ENCODE measurements at places on chromosomes 3 and 15.

DNA sequence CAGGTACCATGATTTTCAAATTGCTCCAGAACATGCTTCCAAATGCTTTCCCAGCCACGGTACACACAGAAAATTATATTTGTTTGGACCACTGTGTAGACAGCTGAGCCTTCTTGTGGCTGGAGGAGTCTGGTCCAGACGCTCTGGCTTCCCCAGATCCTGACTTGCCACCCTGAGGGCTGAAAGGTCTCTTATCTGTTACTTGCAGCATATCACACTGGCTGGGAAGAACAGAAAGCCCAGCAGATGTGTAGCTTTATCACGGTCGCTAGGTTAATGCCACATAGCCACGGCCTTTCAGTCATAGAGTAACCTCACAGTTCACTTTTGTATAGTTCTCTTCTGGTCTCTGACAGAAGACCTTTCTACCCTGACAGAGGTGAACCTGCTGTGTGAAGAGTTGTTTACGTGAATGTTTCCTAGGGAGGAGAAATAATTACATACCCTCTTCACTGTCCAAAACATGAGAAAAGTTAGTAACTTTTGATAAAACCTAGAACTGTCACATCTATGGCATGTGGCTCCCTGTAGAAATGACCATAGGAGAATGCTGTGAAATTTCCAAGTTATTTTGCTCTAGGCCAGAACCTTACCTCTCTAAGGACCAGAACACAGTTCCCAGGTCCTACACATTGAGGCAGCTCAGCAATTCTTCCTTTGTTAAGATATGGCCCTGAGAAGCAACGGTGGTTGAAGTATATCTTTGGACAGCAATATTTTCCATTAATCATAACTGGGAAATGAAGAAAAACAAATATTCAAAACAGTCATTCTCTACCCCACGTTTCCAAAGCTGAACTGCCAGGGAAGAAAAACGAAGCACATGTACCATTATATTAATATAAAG, 15.8 kb upstream of the STIMATE start:
- no peak for DNase-seq

GRCh38 chr3:149464542-149465328, 9.8 kb upstream of the TM4SF4 start:
- no peak for DNase-seq

DNA sequence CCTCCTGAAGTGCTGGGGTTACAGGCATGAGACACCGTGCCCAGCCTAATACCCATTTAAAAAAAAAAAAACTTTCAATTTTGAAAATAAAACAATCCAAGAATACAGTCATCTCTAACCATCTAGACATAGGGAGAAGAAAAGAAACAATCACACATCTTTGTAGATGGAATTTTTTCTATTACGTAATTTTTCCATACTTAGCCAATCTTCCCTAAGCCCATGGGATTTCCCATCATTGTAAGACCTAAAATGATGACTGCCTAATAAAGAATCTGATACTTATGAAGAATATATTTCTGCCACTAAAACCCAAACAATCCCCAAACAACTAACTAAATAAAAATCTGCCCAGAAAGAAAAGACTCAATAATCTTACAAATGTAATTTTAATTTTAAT, 88.7 kb downstream of the CBLB start:
- DNase-seq, result no peak

DNA sequence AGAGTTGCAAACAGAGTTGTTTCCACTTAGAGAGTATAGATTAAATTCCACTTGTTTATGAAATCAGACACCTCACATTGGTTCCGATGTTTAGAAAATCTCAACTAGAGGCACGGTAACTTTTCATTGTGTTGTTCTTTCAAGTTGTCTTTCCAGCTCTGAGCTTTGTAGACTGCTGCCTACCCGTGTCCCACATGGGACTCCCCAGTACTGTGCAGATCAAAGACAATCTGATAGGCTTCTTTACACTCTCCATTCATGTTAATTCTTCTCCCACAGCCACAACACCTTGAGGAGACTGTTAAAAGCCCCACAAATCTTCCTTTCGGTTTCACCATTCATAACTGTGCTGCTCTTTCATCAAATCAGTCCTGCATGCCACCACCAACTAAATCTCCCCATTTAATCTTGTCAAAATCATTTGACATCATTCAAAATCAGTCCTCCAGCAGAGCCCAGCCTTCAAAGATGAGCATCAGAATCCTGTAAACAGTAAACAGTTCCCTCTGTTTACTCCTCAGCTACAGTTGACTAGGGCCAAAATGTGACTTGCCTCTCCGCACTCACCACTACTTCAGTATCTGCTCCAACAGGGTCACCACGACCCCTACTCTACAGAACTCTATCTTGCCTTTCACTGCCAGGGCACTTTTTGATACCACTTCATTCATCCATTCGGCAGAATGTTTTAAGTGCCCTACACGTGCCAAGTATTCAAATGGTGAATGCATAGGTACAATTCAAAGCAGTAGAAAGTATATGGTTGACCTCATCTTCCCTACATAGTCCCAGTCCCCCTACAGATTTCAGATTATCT, 8.3 kb downstream of the ANXA2 start:
- no peak for DNase-seq

DNA sequence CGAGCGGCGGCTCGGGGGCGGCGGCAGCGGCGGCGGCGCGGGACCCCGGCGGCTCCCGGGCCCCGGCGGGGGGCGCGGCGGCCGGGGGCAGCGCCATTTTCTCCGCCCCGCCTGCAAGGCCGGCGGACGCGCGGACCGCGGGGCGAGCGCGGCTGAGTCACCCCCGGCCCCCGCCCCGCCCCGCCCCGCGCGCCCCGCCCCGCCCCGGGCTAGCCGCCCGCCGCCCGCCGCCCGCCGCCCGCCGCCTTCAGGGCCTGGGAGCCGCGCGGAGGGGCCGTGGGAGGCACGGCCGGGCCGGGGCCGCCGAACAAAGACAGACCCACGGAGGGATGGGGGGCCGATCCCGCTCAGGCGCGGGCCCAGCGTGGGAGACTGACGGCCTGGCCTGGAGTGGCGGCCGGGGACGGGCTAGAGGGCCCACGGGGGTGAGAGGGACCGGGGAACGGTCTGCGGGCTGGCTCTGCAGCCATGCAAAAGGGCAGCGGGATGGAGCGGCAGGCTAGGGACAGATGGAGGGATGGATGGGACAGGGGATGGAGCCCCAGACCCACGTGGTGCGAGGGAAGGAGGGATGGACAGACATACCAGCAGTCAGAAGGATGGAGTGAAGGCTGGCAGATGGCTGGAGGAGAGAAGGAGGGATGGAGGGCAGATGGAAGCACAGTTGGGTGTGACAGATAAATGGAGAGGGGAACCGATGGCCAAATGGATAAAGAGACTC, at the start of gene EIF4E3:
Gene EIF4E3, minus strand, starts transcription at position 132 of the 721 bp plus-strand sequence. Its CDS starts 35 bp downstream, at position 97.
- DNase-seq, result peak; percentile 1

- DNase-seq, result no peak
These were observed 235.5 kb downstream of the CTNNB1 start for GRCh38 chr3:41434781-41435180.

GRCh38 chr3:175075269-175075668, 216.1 kb downstream of the NAALADL2 start:
- no peak for DNase-seq

- DNase-seq, result no peak
These were observed 6.7 kb downstream of the PLIN1 start for GRCh38 chr15:89672221-89673164.

DNA sequence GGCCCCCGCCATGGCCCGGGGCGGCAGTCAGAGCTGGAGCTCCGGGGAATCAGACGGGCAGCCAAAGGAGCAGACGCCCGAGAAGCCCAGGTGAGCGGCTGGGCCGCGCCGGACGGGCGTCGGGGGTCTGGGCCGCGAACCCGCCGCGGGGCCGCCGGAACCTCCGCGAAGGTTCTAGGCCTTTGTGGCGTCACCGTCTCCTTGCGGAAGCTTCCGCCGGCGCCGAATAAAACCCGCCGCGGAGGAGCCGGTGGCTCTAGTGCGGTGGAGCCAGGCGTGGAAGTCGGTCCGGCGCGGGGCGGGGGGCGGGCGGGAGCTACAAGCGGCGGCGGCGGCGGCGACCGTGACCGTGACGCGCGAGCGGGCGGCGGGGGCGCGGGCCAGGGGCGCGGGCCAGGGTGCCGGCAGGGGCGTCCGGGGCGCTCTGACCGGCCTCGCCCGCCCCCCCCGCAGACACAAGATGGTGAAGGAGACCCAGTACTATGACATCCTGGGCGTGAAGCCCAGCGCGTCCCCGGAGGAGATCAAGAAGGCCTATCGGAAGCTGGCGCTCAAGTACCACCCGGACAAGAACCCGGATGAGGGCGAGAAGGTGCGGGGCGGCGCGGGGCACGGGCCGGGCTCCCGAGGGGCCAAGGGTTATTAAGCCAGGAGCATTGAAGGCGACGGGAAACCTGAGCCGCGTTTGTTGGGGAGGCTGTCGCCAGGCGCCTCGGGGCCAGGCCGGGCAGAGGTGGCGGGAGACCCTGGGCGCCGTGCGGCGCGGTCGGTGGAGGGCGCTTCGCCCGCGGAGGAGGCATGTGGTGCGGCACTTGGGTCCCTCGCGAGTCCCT, at the start of gene DNAJA4:
Gene DNAJA4, plus strand, starts transcription at position 259 of the 833 bp plus-strand sequence. Its CDS starts 202 bp downstream, at position 461.
- peak; percentile 33 for DNase-seq

DNA sequence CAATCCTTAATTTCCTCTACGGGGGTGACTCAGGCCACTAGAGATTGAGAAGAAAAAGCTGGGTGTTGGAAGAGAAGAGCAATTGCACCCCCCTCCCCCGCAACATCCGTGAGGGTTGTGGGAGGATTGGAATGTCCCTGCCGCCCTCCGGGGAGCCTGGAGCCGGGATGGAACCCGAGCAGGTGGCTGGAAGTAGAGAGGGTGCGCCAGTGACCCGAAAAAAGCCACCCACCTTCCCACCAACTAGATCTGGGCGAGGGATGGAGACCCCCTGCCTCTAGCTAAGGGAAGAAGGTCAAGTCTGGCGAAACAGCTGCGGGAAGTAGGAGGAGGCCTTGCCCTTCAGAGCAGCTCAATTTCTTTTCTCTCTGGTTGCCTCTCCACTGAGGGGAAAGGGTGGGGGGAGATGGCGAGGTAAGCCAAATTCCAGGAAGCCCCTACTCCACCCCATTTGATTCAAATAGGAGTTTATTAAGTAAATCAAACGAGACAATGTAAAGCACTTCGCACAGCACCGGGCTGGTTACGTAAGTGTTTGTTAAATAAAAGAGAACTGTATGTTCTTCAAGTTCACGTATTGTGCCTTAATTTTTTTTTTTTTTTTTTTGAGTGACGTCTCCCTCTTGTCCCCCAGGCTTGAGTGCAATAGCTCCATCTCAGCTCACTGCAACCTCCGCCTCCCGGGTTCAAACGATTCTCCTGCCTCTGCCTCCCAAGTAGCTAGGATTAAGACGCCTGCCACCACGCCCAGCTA, 1.1 kb upstream of the WWTR1 start:
- DNase-seq, result no peak

DNA sequence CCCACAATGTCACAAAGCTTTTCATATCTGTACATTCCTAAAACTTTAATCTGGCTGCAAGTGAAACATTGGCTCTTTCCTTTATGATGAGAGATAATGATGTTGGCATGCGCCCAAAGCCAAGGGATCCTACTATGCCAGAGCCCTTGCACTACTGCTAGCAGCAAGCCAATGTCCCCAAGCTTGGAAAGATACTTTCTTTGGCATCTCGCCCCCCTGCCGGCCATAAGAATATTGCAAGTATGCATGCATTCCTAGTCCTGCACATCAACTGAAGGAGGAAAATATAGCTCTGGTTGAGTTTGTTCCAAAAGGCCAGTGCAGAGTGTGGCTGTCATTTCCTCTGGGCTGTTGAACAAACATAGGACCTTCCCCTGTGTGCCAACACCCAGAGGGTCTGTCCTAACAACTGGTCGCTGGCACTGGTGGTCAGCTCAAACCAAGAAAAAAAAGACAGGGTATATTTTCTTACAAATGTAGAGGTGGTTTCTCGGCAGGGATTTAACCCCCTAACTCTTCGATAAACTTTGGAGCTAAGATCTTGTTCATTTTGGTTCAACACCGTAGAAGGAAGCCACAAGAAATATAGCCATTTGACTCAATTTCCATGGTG, 120.9 kb upstream of the ZBED2 start:
- DNase-seq, result peak; percentile 47

DNA sequence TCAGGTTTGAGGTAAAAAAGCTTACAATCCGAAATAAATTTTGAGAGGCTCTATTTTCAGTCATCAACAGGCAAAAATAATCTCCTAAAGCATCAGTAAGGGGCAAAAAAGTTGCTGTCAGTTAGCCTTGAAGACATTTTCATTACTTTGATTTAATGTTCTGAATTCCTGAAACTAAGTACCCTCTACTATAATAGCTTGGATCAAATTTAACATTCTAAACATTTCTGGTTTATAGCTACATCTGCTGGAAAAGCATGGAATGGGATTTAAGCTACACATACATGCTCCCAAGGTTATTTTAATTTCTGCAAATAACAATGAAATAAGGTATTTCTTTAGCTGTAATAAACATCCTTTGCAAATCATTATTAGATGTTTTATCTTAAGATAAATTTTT, 245.4 kb downstream of the ULK4 start:
- DNase-seq, result no peak

- DNase-seq, result peak; percentile 78
These were observed 94.5 kb upstream of the MYZAP start for GRCh38 chr15:57496946-57497869.

DNA sequence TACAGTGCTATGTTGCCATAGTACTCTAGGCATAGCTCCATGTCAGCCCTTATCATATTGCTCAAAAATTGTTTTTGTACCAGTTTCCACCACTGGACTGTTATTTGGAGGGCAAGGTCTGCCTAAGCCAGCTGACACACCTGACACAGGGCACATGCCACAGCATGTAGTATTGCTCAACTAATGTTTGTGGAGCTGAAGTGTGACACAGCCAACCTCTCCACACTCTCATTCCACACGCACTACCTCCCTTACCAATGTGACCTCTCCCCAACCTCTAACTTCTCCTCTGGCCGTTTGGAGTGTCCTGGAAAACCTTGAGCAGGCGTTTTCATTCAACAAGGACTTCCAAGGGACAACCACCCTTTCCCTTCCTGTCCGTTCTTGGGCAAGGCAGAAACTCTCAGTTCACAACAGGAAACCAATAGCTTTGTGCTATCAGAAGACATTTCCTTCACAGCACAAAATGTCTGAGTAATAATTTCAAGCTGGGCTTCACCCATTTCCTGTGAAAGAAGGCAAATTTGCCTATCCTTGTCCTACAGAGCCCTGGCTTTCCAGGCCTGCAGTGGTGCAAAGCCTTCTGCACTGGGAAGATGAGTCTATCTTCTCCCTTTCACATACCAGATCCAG, 38.4 kb downstream of the TLNRD1 start:
- DNase-seq, result no peak

GRCh38 chr15:52798529-52799101, 8.5 kb upstream of the ONECUT1 start:
- DNase-seq, result no peak

DNA sequence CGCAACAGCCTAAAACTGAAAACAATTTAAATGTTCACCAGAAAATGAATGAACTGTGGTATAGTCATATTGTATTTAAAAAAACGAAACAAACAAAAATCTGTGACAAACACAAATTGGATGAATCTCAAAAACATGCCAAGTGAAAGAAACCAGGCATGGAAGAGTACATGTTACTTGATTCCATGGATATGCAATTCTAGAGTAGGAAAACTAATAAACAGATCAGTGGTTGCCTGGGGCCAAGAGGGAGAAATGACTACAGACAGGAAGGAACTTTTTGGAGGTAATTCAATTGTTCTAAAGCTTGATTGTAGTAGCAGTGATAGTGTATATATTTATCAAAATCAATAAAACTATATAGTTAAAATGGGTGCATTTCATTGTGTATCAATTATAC, 16.8 kb downstream of the UBE3A start:
- DNase-seq, result no peak

Data from NCI-H1436 (cell line).